GM20000 (cell line): ENCODE measurements at places on chromosomes 6 and 20.
A peak's percentile ranks its signal among the peaks of the same experiment; 100 is the strongest.

DNA sequence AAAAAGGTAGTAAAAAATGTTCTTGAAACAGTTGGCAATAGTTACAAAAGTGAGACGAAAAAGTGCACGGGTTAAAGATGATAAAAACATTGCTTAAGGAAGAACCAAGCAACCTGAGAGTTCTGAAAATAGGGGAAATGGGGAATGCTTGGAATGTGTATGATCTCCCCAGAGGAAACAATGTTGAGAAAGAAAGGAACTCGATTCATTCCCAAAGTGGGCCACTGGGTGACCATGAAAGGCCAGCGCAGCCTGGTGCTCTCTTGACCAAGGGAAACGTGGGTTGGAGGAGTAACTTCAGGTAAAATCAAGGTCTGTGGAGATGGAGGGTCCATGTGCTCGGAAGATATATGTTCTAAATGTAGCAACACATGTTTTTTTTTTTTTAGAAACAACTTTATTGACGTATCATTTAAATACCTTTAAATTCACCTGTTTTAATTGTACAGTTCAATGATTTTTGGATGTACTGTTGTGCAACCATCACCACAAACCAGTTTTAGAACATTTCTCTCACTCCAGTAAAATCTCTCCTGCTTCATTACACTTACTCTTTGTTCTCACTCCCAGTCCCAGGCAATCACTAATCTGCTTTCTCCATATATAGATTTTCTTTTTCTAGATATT is 34.5 kb upstream of the CEP85L start:
- no peak for DNase-seq

GRCh38 chr6:154370545-154370944 is 13.9 kb upstream of the IPCEF1 start:
- DNase-seq = peak; percentile 38

DNA sequence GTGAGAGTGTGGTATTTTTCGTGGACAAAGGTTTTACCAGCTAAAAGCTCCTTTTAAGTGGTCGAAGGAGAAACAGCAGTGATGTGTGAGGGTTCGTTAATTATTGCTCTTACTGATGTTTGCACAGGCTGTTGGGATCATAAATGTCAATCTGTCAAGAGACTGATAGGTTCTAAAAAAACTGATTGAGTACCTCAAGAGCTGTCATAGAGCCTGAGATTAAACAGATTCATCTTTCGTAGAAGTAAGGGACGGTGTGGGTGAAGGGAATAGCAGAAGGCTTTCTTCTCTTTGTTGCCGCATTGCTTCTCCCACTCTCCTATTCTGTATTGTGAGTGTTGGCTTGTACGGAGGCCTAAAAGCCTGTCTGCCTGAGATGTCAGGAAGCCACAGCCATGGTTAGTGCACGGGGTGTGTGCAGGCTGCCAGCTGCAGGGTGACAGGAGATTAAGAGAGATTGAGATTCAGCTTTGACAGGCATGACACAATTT is 291.0 kb downstream of the ZFAND3 start:
- no peak for DNase-seq

- no peak for DNase-seq
Measured at GRCh38 chr20:32559753-32560380, 25.3 kb downstream of the NOL4L start.

- DNase-seq = no peak
Measured at GRCh38 chr6:74000666-74001490, 304.9 kb downstream of the CD109 start.

DNA sequence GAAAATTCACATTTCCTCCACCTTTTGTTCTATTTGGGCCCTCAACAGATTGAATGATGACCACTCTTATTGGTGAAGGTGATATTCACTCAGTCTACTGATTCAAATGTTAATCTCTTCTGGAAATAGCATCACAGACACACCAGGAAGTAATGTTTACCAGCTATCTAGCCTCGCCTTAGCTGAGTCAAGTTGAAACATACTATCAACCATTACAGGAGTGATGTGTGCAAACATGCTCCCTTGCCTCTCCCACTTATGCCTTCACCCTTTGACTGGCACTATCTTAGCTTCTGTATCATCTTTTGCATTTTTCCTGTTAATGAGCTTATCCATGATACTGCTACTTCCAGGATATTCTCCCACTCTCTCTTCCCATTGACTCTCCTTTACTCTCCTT is 191.9 kb downstream of the CENPW start:
- DNase-seq = no peak

- no peak for DNase-seq
Measured at GRCh38 chr6:444653-445275, 53.2 kb downstream of the IRF4 start.

DNA sequence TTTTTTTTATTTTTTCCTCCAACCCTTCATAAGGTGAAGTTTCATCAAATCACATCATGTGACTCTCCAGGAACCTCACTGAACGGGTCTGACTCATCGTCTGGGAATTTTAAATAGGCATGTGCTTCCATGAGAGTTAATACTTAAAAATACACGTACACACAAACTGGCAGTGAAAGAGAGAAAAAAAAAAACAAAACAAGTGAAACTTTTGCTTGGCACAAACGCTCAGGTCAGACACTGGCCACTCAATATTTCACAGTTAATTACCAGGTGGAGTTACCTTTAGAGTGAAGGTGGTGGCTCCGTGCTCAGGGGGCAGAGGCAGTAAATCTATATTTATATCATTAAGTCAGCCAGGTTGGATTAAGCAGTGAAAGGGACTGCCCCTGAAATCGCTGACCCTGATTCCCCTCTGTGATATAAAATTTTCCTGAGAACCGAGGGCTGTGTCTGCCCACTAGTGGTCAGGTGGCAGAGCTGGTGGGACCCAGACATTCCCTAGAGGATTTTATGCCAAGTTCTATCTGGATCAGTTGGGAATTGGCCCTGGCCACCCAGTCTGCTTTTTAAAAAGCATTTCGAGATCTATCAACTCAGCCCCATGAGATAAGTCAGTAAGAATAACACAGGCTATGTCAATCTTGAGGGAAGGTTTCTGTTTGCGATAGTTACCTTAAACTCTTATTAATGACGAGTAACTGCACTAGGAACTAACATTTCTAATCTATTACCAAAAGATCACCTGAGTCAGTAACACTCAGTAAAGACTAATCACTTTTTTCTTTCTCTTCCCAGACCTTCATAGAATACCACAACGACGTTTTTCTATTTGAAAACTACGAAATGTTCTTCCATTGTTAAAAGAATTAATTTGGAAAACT is 259.1 kb downstream of the HDGFL1 start:
- peak; percentile 27 for DNase-seq

DNA sequence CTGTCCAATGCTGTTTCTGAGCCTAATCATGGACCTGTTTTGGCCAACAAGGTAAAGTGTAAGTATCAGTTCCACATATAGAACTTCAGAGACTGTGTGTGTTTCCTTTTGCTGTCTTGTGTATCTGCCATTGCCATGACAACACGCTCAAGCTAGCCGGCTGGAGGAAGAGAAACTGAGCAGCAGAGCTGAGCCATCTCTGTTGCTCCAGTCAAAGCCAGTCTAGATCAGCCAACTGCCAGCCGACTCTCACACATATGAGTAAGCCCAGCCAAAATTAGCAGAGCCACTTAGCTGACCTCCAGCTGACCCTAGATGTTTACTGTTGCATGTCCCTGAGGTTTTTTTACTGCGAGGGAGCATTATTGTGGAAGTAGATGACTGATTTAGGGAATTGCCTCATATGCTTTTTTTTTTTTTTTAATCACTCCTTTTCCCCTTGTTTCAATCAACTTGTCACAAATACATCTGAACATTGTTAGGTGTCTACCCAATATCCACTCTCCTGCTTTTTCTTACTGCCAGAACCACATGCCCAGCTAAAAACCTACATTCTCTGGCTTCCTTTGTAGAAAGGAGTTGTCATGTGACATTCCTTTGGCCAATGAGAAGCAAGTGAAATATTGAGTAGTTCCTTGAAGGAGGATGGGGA is 304.3 kb upstream of the SUPT3H start:
- peak; percentile 83 for DNase-seq

GRCh38 chr6:4451081-4451480 is 315.7 kb upstream of the ECI2 start:
- no peak for DNase-seq

DNA sequence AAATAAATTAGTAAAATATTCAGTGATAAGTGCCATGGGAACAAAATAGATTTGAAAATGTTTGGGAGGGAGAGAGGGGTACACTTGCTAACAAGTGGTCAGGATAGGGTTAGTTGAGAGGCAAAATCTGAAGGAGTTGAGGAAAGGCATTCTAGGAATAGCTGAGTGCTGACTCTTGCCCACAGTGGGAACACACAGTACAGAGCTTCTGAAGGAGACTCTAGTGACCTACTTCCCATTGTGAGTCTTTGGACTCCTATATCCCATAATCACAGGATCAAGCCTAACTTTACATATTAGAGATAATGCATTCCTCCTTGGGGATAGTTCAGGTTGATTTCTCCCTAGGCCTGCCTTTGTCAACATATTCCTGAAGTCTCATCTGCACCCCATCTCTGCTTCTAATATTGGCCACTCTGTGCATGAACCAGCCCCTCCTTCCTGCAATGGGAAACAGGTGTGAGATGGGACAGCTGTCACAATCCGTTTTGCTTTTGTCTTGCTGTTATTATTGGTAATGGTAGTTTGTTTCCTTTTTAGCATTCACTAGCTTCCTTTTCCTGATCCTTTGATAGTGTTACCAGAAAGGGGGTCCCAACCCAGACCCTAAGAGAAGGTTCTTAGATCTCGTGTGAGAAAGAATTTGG is 2.6 kb upstream of the TRIM38 start:
- no peak for DNase-seq

GRCh38 chr20:32908334-32909292 is 49.9 kb downstream of the EFCAB8 start:
- DNase-seq = no peak
